A549 treated with DMSO at 1 μM for 4 hours (cell line): ENCODE measurements at places on chromosomes 5 and 9. TPM values are rescaled to one million over a fixed set of nuclear protein-coding genes. Genes with fewer than 3 reads are reported as not detected.

PHYHD1 gene
- 0.17 TPM in 1 of 5 replicates, not detected in the others for total RNA-seq

RASGRF2 gene
- total RNA-seq: 2.4 to 2.9 TPM (median 2.6 TPM) in 5 replicates

MAMDC2 gene
- 0.20 to 0.46 TPM (median 0.28 TPM) in 5 replicates for total RNA-seq

NTNG2 gene
- total RNA-seq: 1.6 to 2.5 TPM (median 2.1 TPM) in 5 replicates

CSF1R gene
- total RNA-seq: 0.05 to 0.37 TPM (median 0.09 TPM) in 5 replicates

TOR4A gene
- 18.6 to 28.5 TPM (median 28.1 TPM) in 5 replicates for total RNA-seq

SLC45A2 gene
- not detected in 5 replicates for total RNA-seq

SPINK6 gene
- total RNA-seq: 0.32 to 0.76 TPM (median 0.48 TPM) in 5 replicates

TNFSF8 gene
- total RNA-seq: not detected in 5 replicates

SARDH gene
- total RNA-seq: 0.07 to 0.13 TPM (median 0.08 TPM) in 4 of 5 replicates, not detected in the other

BTNL8 gene
- total RNA-seq: not detected in 5 replicates

ZNF169 gene
- total RNA-seq: 1.4 to 2.2 TPM (median 1.7 TPM) in 5 replicates

PPP1R26 gene
- 15.0 to 20.1 TPM (median 19.0 TPM) in 5 replicates for total RNA-seq

RXFP3 gene
- total RNA-seq: not detected in 5 replicates

ENTPD8 gene
- 0.13 to 0.40 TPM (median 0.24 TPM) in 5 replicates for total RNA-seq

FBXL7 gene
- total RNA-seq: 0.89 to 1.9 TPM (median 1.6 TPM) in 5 replicates

PCDHA6 gene
- total RNA-seq: 0.08 to 0.10 TPM (median 0.09 TPM) in 3 of 5 replicates, not detected in the others

MLANA gene
- not detected in 5 replicates for total RNA-seq

SLC4A9 gene
- total RNA-seq: not detected in 5 replicates

SLF1 gene
- total RNA-seq: 6.7 to 11.0 TPM (median 8.8 TPM) in 5 replicates

POLE3 gene
- total RNA-seq: 106 to 134 TPM (median 123 TPM) in 5 replicates

FAM153A gene
- not detected in 5 replicates for total RNA-seq

UIMC1 gene
- total RNA-seq: 41.7 to 46.4 TPM (median 44.3 TPM) in 5 replicates

GALNT12 gene
- total RNA-seq: 3.3 to 5.5 TPM (median 4.4 TPM) in 5 replicates

SNX24 gene
- 19.8 to 23.9 TPM (median 22.1 TPM) in 5 replicates for total RNA-seq

ELP1 gene
- 16.6 to 23.3 TPM (median 21.5 TPM) in 5 replicates for total RNA-seq

NOXA1 gene
- 0.66 to 1.7 TPM (median 1.4 TPM) in 5 replicates for total RNA-seq

KIF20A gene
- total RNA-seq: 43.0 to 53.6 TPM (median 47.9 TPM) in 5 replicates

SLC25A2 gene
- not detected in 5 replicates for total RNA-seq

AK3 gene
- 46.8 to 64.4 TPM (median 54.8 TPM) in 5 replicates for total RNA-seq

PRSS3 gene
- total RNA-seq: 13.2 to 17.6 TPM (median 14.0 TPM) in 5 replicates

KCNV2 gene
- not detected in 5 replicates for total RNA-seq

SPAAR gene
- total RNA-seq: 0.08 TPM in 1 of 5 replicates, not detected in the others

MSMP gene
- total RNA-seq: 0.23 to 0.38 TPM in 2 of 5 replicates, not detected in the others

DMRT2 gene
- total RNA-seq: 0.09 to 0.10 TPM in 2 of 5 replicates, not detected in the others

TAS2R1 gene
- total RNA-seq: not detected in 5 replicates

GMCL2 gene
- not detected in 5 replicates for total RNA-seq

SMIM33 gene
- total RNA-seq: not detected in 5 replicates

C5orf47 gene
- total RNA-seq: 0.05 TPM in 1 of 5 replicates, not detected in the others

SOWAHA gene
- total RNA-seq: 0.06 to 0.21 TPM (median 0.14 TPM) in 5 replicates
